NCI-H1417 treated with DMSO at 0.1 percent for 48 hours (cell line): ENCODE measurements at places on chromosomes 4 and X.

GRCh38 chrX:139581068-139581467, 50.5 kb downstream of the F9 start:
- DNase-seq = no peak

- no peak for DNase-seq
These were observed 21.0 kb downstream of the CD38 start for GRCh38 chr4:15799141-15799540.

DNA sequence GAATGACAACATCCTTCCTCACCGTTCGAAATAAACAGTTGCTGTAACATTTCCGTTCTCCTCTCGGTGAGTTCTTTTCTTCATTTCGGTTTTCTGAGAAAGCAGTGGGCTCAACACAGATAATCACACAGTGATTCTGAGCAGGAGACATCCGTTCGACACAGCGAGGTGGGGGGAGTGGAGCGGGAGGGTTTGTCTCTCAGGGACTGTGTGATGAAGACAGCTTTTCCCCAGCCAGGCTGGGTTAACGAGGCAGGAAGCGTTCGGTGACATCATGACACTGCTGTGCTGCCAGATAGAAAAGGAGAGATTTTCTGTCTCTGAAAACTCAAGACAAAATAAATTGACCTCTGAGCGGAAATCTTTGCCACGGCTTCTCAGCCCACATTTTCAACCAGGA, 119.3 kb downstream of the CRLF2 start:
- DNase-seq = no peak

GRCh38 chr4:20091781-20092180, 159.9 kb upstream of the SLIT2 start:
- no peak for DNase-seq

DNA sequence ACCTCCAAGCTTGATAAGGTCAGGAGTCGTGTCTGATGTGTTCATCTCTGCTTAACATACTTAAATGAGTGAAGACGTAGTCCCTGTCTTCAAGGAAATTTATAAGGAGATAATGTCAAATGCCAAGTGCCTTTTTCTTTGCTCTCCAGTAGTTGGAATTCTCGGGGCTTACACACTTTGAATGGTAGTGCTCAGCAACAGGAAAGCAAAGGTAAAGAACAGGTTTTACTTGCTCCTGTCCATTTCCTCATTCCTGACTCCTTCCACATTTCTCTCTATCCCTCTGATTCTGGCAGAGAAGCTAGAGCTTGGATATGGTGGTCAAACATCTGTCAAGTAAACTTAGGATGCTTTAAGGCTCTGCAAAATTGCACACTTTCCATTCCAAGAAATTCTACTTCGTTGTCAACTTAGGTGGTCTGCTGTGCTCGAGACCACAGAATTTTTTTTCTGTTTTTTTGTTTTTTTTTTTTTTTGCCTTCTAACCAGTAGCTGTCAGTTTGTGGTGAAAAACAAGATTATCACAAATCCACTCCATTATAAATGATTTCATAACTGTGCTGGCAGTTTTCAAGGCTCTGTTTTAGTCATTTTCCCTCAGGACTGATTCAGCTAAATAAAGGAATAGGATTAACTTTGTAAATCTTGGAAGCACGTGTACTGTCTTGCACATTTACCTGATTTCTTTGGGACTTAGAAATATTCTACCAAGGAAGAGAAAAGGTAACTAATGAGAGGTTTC, 180.8 kb upstream of the ANXA3 start:
- no peak for DNase-seq

DNA sequence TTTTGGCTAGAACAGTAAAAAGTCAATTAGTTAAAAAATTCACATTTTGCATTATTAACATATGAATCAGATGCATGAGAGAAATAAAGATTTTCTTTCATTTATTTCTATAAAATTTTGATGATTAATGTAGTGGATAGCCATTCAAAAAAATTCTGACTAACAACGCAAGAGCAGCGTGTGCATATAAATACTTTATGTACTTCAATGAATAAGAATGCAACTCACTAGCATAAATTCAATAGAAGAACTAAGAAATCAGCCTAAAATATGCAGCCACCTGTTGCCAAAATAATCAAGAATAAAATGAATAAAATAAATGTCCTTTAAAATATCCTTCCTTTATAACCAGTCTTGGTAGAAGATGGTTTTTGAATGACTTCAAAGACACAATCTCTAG, 471.9 kb downstream of the PDGFC start:
- DNase-seq = no peak

GRCh38 chr4:14871676-14872430, 130.4 kb upstream of the CPEB2 start:
- no peak for DNase-seq

GRCh38 chr4:28176942-28177341, 1316.3 kb downstream of the STIM2 start:
- no peak for DNase-seq

DNA sequence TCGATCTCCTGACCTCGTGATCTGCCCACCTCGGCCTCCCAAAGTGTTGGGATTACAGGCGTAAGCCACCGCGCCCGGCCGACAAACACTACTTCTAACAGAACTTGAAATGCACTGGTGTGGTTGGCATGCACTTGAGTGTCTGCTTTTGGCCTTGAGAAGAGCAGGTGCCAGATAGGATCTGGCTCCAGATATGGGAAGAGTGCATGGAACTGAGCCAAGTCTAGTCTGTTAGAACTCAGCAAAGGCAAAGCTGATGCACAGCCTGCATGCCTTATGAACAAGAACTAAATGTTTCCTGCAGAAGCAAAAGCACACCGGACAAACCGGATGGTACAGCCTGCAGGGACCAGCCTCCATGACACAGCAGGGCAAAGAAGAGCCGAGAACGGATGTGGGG, 35.1 kb upstream of the TBL1X start:
- DNase-seq = no peak

- no peak for DNase-seq
These were observed 60.6 kb upstream of the FAT4 start for GRCh38 chr4:125254106-125254505.

DNA sequence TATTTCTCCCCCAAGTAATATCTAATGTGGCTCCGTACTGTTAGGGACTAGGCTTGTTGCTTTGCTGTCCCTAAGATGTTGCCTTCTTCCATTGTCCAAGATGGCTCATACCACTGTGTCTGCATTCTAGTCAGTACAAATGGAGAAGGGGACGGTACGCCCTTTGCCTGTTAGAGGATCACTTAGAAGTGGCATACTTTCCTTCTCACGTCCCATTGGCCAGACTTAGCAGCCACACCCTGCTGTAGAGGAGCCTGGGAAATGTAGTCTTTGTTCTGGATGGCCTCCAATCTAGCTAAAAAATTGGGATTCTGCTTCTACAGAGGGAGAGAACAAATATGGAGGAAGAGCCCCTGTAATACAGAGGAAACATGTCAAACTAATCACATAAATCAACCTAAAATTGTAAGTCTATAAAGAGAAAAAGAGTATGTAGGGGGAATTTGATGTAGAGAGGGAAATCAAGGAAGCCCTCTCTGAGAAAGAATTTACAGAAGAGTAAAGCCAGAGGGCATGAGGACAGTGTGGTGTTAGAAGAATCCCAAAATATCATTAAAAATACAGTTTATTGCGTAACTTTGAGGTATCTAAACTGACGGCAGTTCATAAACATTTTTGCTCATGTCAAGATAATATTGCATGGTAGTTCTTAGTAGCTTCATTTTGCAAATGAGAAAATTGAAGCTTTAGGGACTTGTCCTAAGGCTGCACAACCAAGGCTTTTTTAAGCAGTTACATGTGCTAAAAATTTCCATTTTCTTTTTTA, 15.1 kb downstream of the PRIMPOL start:
- no peak for DNase-seq

DNA sequence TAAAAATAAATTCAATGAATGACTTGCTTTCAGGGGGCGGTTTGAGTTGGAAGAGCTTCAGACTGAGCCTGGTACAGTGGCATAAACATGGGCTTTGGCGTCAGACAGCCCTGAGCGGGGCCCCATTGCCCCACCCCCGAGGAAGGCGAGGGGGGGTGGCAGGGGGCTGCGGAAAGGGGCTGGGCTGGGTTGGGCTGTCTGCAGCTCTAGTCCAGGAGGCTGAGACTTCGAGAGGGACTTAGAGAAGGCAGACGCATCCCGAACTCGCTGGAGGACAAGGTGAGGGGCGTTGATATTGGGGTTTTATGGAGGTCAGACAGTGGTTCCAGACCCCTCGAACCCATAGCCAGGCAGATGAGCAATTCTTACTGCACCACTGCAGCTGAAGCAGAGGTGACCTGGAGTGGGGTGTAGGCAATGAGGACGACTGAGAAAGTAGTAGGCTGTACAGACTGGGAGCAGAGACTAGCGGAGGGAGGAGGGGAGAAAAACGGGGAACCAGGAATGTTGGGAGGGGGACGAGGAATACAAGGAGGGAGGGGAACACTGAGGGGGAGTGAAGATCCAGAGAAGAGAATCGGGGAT, at the start of gene MAGED2:
Gene MAGED2, plus strand, starts transcription at position 222 of the 585 bp plus-strand sequence. CDS start 1,587 bp downstream, outside the sequence.
- no peak for DNase-seq
